ENCODE measurements at places on chromosomes 5 and 9.
A peak's percentile ranks its signal among the peaks of the same experiment; 100 is the strongest.

GRCh38 chr5:154010660-154011059 lies 28.1 kb downstream of the FAM114A2 start:
- no peak for DNase-seq

DNA sequence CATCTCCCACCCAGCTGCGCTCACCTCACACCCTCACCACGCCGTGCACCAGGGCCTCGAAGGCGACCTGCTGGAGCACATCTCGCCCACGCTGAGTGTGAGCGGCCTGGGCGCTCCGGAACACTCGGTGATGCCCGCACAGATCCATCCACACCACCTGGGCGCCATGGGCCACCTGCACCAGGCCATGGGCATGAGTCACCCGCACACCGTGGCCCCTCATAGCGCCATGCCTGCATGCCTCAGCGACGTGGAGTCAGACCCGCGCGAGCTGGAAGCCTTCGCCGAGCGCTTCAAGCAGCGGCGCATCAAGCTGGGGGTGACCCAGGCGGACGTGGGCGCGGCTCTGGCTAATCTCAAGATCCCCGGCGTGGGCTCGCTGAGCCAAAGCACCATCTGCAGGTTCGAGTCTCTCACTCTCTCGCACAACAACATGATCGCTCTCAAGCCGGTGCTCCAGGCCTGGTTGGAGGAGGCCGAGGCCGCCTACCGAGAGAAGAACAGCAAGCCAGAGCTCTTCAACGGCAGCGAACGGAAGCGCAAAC lies 1.1 kb downstream of the POU4F3 start:
- DNase-seq = no peak

DNA sequence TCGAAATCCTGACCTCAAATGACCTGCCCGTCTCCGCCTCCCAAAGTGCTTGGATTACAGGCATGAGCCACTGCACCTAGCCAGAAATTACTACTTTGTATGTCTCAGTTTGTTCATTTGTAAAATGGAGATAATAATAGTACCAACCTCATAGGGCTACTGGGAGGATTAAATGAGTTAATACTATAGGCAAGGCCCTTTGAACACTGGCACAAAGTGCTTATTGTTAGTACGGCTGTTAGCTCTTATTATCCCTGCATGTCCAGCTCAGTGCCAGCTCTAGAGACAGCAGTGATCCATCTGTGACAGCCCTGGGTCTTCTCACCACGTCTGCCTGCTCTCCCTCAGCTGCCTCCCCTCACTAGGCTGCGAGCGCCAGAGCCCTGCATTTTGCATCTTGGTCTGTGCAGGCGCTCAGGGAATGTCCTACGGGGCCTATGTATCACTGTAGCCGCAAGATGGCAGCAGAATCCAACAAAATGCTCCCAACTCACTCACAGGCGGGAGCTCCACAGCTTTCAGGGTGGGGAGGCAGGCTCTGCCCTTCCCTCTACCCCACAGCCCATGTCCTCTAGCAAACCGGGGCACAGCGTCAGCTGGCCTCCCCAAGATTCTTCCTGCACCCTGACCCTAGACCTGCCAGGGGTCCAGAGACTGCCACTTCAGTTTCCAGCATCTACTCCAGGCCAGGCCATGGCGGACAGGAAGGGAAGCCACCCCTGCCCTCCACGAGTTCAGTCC lies 17.7 kb upstream of the AKNA start:
- peak; percentile 70 for DNase-seq

DNA sequence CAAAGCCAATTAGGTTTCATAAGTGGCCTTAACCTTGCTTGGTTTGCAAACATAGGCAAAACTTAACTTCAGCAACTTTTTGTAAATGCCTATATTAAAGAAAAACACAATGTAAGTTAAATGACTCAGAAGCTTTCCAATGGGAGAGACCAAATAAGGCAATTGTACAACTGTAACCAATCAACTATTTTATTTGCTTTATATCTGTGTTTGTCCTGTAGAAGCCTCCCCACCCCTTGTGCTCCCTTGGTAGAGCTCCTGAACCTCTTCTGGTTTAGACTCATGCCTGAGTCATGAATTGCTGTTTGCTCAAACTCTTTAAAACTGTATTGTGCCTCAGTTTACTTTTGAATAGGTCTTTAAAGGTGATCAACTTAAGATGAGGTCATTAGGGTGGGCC lies 3.0 kb upstream of the C1QTNF3 start:
- no peak for DNase-seq

GRCh38 chr9:127523312-127523851 lies 72.1 kb downstream of the LRSAM1 start:
- DNase-seq = no peak

- DNase-seq = no peak
Measured at GRCh38 chr9:130291474-130291873, 25.9 kb downstream of the HMCN2 start.

- DNase-seq = no peak
Measured at GRCh38 chr9:105841562-105841961, 147.2 kb downstream of the TMEM38B start.

DNA sequence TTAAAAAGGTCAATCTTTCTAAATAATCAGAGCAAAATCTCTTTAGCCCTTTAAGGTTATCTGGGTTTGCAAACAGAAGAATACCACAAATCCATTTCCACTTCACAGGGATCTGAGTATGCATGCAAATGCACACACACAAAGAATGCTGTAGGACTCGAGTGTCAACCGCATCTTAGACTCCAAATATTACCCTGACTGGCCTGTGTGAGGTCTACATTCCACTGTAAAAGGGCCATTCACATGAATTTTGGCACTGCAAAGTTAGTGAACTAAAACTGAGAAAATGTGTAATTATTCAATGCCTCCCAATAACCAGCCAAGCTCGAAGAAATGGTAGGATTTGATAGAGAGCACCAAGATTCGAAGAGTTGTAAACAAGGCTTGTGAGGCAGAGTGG lies 199.9 kb downstream of the AGTPBP1 start:
- no peak for DNase-seq

GRCh38 chr5:125926172-125926571 lies 497.0 kb upstream of the GRAMD2B start:
- DNase-seq = no peak

- DNase-seq = no peak
Measured at GRCh38 chr5:74357827-74358226, 282.7 kb downstream of the ENC1 start.

GRCh38 chr5:165360784-165361542 lies 1855.5 kb downstream of the MAT2B start:
- no peak for DNase-seq

GRCh38 chr9:104982543-104982942 lies 54.6 kb upstream of the ABCA1 start:
- no peak for DNase-seq

GRCh38 chr9:27801545-27801944 lies 228.3 kb upstream of the C9orf72 start:
- DNase-seq = no peak

DNA sequence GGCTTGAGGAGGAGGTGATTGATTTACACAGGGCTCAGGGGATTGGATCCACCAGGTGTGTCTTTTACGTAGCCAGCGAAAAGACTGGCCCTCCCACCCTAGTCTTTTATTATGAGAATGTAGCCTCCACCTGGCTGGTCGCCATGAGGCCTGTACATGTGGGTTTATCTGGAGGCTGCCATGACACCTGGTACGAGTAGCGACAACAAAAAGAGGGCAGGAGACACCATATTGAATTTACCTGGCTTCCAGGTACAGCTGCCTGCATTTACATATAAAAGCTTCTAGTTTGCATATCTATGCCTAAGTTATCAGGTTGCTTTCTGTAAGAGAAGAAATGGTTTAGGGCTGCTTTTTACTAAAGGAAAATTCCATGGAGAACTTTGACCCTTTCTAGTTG lies 1173.7 kb upstream of the SEMA6A start:
- no peak for DNase-seq

DNA sequence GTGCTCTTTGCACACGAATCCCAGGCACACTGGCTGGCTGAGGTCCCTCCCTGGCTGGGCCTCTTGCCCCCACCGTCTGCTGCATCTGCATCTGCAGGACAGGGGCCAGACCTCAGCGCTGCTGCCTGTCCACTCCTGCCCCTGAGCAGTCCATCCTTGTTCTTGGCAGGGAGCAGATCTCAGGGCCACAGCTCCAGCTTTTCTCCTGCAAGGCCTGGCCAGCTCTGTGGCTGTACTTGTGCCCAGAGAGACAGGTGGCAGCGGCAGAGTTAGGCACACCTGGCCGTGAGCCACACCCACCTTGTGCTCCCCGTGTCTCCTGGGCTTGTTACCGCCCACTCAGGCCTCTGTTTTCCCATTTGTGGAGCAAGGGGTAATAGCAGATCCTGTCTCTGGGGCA lies 13.9 kb downstream of the NEK6 start:
- no peak for DNase-seq

GRCh38 chr9:136238342-136238732 lies 7.3 kb downstream of the QSOX2 start:
- no peak for DNase-seq

DNA sequence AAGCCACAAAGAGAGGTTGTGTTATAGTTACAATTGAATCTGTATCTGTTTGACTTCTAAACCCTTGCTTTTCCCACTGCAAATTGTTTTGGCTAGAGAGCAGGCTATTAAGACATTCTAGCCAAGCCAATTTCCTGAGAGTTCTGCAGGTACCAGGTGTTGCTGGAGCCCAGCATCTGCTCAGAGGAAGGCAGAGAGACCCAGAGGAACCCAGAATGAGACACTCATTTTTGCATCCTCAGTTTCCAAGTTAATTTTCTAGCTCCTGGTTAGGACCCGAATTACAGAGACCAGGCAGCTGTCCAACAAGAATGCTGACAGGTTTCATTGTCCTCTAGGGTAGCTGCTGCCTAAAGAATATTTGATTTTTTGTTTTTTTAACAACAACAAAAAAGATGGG lies 266.2 kb downstream of the TRIM32 start:
- DNase-seq = no peak

DNA sequence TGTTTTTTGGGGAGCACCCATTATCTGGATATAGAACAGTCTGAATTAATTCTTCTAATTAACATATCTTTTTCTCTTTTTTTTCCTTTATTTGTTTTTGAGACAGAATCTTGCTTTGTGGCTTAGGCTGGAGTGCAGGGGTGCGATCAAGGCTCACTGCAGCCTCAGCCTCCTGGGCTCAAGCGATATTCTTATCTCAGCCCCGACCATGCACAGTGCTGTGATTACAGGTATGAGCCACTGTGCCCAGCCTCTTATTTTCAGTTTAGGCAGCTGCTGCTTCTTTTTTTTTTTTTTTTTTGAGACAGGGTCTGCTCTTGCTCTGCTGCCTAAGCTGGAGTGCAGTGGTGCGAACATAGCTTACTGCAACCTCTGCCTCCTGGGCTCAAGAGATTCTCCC lies 20.2 kb downstream of the UBE2R2 start:
- no peak for DNase-seq

DNA sequence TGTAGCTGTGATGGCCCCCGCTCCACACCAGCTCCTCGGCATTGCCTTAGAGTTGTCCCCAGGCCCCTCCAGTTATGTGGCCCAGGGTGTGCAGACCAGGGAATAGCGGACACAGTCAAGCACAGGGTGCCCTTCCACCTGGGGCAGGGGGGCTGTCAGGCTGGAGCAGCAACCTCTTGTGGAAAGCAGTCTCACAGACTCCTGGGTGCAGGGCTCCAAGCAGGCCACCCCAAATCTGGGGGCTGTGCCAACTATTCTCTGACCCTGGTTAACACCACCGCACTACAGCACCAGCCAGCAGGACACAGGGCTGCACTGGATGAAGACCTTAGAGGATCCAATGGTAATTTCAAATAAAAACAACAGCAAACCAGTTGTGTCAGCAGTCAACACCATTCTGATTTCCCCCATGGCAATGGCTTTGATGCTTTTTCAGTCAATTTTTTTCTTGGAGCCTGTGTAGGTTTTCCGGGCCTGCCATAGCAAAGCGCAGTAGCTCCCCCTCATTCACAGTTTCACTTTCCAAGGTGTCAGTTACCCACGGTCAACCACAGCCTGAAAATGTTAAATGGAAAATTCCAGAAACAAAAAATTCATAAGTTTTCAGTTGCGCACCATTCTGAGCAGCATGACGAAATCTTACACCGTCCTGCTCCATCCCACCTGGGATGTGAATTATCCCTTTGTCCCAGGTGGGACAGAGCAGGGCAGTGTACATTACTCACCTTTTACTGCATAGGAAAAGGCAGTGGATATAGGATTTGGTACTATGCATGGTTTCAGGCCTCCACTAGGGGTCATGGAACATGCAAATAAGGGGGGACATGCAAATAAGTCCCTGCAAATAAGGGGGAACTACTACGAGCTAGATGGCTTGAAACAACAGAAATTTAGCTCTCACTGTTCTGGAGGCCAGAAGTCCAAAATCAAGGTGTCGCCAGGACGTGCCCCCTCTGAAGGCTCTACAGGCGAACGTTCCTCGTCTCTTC lies 49.0 kb downstream of the C5orf15 start:
- DNase-seq = no peak

DNA sequence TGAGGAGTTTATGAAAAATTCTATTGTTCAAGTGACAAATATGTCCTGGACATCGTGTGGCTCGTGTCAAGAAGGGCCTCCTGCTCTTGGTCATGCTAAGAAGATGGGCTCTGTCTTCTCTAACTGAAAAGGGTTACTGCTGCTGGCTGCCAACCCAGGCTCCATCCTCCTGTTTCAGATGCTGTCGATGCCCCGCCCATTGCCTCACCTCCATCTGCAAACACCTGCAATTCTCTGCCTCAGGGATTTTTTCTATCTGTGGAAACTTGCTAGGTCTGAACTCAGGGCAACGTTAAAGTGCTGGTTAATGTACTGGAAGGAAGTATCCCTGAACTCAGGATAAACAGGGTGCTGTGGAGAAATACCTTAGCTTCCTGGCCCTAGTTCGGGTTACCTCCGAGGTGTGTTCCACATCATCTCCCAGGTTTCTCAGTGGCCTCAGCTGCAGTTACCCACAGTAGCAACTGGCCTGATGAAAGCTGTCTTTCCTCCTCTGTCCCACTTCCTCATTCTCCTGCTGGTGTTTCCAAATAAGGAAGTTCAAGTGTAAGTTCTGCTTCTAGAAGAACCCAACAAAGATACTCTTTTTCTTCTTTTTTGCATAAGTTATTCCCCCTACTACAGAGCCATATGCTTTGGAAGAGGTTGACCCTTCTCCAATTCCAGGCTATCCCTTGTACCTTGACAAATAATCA lies 151.7 kb upstream of the SMIM23 start:
- no peak for DNase-seq

DNA sequence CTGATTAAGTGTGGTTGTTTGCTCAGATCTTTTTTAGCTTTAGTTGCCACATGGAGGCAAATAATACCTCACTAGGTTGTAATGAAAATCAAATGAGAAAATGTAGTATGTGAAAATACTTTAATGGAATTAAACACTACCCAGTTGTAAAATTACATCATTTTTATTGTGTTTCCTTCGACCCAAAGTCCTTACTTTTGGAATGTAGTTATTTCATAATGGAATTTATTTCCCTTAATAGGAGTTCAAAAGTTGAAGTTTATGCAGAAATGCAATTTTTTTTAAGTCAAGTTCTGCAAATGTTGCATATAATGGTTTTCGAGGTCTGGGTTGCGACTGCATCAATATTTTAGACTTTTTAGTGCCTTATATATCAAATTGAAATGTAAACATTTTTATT lies 31.0 kb downstream of the TNPO1 start:
- no peak for DNase-seq

DNA sequence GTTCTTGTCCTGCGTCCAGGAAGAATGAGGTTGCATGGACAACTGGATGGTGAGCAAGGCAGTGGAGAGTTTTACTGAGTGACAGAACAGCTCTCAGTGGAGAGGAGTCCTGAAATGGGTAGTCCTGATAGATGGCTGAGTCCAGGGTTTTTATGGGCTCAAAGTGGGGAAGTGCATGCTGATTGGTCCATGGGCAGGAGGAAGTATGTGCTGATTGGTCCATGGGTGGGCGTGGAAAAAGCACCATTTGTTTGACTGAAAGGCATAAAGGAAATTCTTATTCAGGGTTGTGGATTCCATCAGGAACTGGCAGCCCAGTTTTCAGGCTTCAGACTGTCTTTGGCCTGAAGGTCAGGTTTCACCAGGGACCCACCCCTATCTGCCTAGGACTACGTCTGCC lies 10.6 kb downstream of the FSD1L start:
- DNase-seq = no peak
